ENCODE measurements at places on chromosomes 5 and 9. TPM values are rescaled to one million over a fixed set of nuclear protein-coding genes. Genes with fewer than 3 reads are reported as not detected.

GRCh38 chr5:171201310-171201709 lies 107.7 kb upstream of the TLX3 start:
- no peaks in the 10 kb centered on the region for H3K4me1 ChIP-seq
- no peak overlapping the region for H3K27ac ChIP-seq
- no peak overlapping the region for H3K4me3 ChIP-seq
- DNase-seq: no peak

CACFD1 gene
- total RNA-seq: 6.1 TPM

DNA sequence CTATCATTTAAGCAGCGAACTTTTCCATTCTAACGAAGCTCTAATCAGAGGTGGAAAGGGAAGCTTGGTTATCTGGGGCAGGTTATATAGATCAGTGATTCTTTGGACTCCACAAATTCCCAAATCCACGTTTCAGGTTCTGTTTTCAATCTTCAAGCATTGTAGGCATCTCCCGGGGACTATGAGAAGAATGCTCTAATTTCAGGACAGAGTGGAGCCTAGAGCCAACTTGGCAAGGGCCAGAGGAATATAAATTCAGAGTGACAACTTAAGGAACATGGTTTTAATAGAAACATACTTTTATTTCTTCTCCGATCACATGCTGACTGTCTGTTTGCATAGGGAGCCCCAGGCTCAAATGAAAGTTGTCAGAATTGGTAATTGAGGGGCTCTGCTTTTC lies 514.0 kb upstream of the KLF4 start:
- no peaks in the 10 kb centered on the region for H3K27me3 ChIP-seq
- no peak for DNase-seq
- H3K4me3 ChIP-seq: no peak overlapping the region
- H3K4me1 ChIP-seq: no peaks in the 10 kb centered on the region

DNA sequence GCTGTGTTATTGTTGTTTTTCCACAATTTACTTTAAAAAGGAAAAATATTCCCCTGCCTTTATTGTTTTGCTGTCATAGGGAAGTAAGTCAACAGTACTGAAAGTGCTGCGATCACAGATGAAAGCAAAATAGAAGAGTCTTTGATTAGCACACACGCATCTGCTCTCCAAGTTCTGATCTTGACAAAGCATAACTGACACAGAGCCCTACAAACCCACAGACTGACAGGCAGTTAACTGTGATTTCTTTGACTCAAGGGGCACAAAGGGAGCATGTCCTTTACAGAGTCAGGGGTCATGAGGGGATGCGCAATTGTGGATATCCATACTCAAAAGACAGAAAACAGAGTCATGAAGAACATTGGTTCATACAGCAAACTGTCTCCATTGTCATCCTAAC lies 123.7 kb downstream of the SNCAIP start:
- DNase-seq: peak; percentile 17
- H3K27me3 ChIP-seq: no peaks in the 10 kb centered on the region
- H3K4me1 ChIP-seq: no peaks in the 10 kb centered on the region

MAP1B gene
- total RNA-seq: 1.6 TPM

GRCh38 chr5:50292735-50293394 lies 148.2 kb downstream of the EMB start:
- no peaks in the 10 kb centered on the region for H3K27me3 ChIP-seq
- H3K4me1 ChIP-seq: no peaks in the 10 kb centered on the region
- no peaks in the 10 kb centered on the region for H3K36me3 ChIP-seq
- no peak overlapping the region for H3K4me3 ChIP-seq
- no peak for DNase-seq
- no peak overlapping the region for H3K27ac ChIP-seq

LAMC3 gene
- total RNA-seq: 0.61 TPM

- peaks cover 5% of the 10 kb centered on the region for H3K4me1 ChIP-seq
- H3K27ac ChIP-seq: no peak overlapping the region
- H3K27me3 ChIP-seq: no peaks in the 10 kb centered on the region
- H3K36me3 ChIP-seq: no peaks in the 10 kb centered on the region
- no peak overlapping the region for H3K4me3 ChIP-seq
Observed at GRCh38 chr9:4814913-4815312, 22.2 kb downstream of the RCL1 start.

GRCh38 chr9:137405677-137406081 lies 17.3 kb downstream of the EXD3 start:
- DNase-seq: no peak
- no peak overlapping the region for H3K27ac ChIP-seq
- no peaks in the 10 kb centered on the region for H3K4me1 ChIP-seq
- H3K36me3 ChIP-seq: no peaks in the 10 kb centered on the region
- H3K27me3 ChIP-seq: peaks cover 52% of the 10 kb centered on the region
- H3K4me3 ChIP-seq: no peak overlapping the region

LIX1 gene
- 0.09 TPM for total RNA-seq

HRCT1 gene
- total RNA-seq: 0.14 TPM

- peaks cover 49% of the 10 kb centered on the region for H3K27me3 ChIP-seq
- no peaks in the 10 kb centered on the region for H3K36me3 ChIP-seq
- H3K4me3 ChIP-seq: no peak overlapping the region
- H3K27ac ChIP-seq: no peak overlapping the region
Observed at GRCh38 chr9:132742821-132743311, 72.6 kb downstream of the GTF3C4 start.

DNA sequence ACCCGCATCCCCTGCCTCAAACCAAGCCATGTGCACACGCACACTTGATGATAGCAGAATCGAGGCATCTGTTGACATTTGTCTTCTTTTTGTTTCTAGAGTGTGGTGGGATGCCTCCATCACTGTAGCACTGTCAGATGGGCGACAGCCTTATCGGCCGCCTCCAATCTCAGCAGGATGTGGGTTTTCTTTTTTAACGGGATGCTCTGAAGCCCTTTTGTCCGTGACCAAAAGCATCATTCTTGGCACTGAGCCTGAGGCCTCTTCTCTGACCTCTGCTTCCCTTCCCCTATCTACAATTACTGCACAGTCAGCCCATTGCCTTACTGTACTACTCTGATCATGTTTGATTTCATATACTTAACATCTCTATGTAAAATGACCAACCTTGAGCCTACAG lies 78.3 kb downstream of the LMNB1 start:
- H3K27me3 ChIP-seq: no peaks in the 10 kb centered on the region
- peaks cover 15% of the 10 kb centered on the region for H3K36me3 ChIP-seq
- no peak for DNase-seq
- no peak overlapping the region for H3K4me3 ChIP-seq

PCDHB14 gene
- 0.38 TPM for total RNA-seq

ACTBL2 gene
- not detected for total RNA-seq

ZFP2 gene
- 1.4 TPM for total RNA-seq

ST6GALNAC4 gene
- 8.5 TPM for total RNA-seq

DNA sequence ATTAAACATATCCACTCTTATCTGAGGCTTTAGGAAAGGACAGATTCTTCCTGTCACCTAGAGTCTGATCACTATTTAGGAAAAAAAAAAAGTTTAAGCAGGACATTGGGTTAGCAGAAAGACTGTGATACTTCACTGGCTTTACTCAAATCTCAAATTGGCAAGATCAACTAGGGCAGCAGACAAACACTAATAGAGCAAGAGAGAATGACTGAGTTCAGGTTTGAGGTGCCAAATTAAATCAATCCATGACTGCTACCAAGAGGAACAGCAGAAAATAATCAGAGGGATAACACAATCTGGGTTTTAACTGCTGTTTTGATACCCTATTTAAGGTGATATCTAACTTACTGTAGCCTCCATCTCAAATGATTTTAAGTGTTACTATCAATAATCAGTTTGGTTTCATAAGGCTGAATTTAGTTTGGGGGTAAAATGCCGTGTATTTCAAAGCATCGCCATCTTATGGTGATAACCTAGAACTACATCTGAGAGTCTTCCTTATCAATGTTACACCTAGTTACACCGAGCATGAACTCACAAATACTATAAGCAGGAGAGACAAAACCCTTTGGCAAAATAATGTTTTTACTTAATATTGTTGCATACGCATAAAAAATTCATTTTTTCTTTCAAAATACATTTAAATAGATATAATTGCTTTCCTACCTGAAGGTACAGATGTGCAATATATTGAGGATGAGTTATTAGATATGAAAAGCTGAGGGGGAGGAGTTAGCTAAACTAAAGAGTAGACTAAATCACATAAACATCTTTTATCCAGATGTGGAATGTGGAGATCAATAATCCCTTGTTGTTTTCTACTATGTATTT lies 286.4 kb upstream of the CDH12 start:
- no peak overlapping the region for H3K27ac ChIP-seq
- no peaks in the 10 kb centered on the region for H3K36me3 ChIP-seq

DNA sequence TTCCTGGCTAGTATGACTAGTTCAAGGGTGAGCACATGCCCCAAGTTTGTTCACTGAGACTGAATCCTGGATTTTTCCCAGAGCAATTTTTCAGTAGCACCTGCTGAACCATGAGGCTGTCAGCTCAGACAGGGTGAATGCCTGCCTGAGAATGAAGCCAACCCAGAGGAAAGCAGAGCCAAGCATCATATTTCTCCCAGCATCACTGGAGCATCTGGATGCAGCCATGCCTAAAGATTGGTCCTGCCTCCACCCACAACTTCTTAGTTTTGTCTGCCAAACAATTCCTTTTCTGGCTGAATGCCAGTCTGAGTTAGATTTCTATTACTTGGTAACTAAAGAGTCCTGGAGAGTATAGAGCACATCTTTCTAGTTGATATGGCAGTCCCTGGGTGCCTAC lies 343.6 kb downstream of the CSNK1G3 start:
- no peaks in the 10 kb centered on the region for H3K27me3 ChIP-seq
- DNase-seq: no peak
- no peaks in the 10 kb centered on the region for H3K36me3 ChIP-seq
- H3K27ac ChIP-seq: no peak overlapping the region
- no peak overlapping the region for H3K4me3 ChIP-seq

GRCh38 chr9:109411798-109412352 lies 86.2 kb downstream of the PTPN3 start:
- no peaks in the 10 kb centered on the region for H3K36me3 ChIP-seq
- no peak overlapping the region for H3K4me3 ChIP-seq
- no peaks in the 10 kb centered on the region for H3K27me3 ChIP-seq
- peaks cover 3% of the 10 kb centered on the region for H3K4me1 ChIP-seq
- no peak overlapping the region for H3K27ac ChIP-seq

DNA sequence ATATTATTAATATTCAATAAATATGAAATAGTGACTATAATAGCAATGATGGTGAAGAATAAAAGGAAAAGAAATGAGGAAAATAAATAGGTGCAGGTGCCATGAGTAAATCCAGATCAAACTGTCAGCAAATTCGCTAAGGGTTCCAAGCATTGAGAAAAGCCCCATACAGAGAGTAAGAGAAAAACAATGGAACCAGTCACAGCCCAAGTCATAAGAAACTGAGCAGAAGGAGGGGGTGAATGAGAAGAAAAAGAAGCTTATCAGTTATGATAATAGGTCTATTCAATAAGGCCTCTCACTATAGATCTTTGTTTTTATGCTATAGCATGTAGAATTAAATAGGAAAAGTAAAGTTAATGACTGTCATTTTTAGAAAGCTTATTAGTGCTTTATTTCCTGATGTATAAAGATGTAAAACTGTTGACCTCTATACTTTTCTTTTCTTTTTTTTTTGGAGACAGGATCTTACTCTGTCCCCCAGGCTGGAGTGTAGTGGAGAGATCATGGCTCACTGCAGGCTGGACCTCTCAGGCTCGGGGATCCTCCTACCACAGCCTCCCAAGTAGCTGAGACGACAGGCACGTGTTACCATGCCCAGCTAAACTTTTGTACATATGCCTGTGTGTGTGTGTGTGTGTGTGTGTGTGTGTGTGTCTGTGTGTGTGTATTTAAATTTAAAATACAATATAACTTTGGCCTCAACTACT lies 72.4 kb downstream of the FYB1 start:
- peaks cover 3% of the 10 kb centered on the region for H3K4me1 ChIP-seq
- H3K4me3 ChIP-seq: no peak overlapping the region
- H3K27ac ChIP-seq: no peak overlapping the region
- H3K36me3 ChIP-seq: peaks cover 58% of the 10 kb centered on the region

DNA sequence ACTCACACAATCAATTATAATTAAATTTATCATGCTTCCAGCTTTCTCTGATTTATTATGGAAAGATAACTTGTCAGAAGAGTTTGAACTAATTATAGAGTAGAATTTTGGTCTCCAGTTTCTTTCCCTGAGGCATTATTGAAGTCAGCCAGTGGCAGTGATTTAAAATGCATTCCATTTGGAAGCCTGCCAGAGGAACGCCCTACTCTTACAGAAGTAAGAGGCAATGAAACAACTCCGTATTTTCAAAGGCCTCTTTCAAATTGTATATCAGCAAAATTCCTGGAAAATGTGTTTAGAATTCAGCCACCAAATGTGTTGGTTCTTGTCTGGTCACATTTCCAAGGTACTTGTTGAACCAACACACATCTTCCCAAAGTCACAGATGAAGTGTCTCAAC lies 640.9 kb downstream of the SEMA5A start:
- no peak overlapping the region for H3K4me3 ChIP-seq
- H3K27ac ChIP-seq: no peak overlapping the region
- H3K36me3 ChIP-seq: no peaks in the 10 kb centered on the region
- DNase-seq: no peak
- H3K27me3 ChIP-seq: no peaks in the 10 kb centered on the region

DNA sequence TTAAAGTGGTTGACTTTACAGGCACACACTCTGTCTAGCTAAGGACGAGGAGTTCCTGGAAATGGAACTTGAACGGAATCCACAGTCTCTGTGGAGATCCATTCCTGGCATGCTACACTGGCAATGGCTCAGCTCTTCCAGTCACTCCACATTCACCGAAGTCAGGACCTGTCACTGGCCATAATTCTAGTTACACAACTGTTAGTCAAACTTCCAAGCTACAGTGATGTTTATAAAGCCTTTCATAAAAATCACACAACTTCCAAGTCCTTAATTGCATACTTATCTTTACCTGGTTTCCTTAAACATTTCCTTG lies 15.7 kb downstream of the CDC14B start:
- H3K27me3 ChIP-seq: no peaks in the 10 kb centered on the region
- no peaks in the 10 kb centered on the region for H3K4me1 ChIP-seq
- no peak for DNase-seq
- H3K4me3 ChIP-seq: no peak overlapping the region
- no peak overlapping the region for H3K27ac ChIP-seq

- no peaks in the 10 kb centered on the region for H3K36me3 ChIP-seq
- no peak overlapping the region for H3K4me3 ChIP-seq
- DNase-seq: no peak
Observed at GRCh38 chr9:105510024-105510423, 47.9 kb upstream of the FKTN start.

DNA sequence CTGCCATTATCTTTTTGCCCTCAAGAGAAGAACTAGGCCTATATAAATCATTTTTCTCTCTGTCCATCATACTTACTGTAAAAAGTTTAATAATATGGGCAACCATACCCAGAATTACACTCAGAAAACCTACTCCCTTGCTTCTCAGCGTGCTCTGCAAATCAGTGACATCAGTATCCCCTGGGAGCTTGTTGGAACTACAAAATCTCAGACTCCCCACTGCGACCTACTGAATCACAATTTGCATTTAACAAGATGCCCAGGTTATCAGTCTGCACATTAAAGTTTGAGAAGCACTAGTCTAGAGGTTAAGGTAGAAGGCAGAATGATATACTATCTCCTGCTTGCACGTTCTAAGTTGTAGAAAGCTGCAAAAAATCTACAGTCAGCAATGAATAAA lies 127.2 kb downstream of the MLLT3 start:
- no peak for DNase-seq
- H3K4me3 ChIP-seq: no peak overlapping the region

GRCh38 chr9:77922591-77922990 lies 109.0 kb downstream of the GNAQ start:
- DNase-seq: no peak
- peaks cover 31% of the 10 kb centered on the region for H3K36me3 ChIP-seq
- H3K27me3 ChIP-seq: no peaks in the 10 kb centered on the region
- no peak overlapping the region for H3K27ac ChIP-seq
- no peak overlapping the region for H3K4me3 ChIP-seq

Measured in thymus (tissue), 14 donors.